ENCODE measurements at places on chromosomes 7 and 10. TPM values are rescaled to one million over a fixed set of nuclear protein-coding genes. Genes with fewer than 3 reads are reported as not detected.
A peak's percentile ranks its signal among the peaks of the same experiment; 100 is the strongest.

The VWC2 gene
- total RNA-seq: 1.2 TPM

DNA sequence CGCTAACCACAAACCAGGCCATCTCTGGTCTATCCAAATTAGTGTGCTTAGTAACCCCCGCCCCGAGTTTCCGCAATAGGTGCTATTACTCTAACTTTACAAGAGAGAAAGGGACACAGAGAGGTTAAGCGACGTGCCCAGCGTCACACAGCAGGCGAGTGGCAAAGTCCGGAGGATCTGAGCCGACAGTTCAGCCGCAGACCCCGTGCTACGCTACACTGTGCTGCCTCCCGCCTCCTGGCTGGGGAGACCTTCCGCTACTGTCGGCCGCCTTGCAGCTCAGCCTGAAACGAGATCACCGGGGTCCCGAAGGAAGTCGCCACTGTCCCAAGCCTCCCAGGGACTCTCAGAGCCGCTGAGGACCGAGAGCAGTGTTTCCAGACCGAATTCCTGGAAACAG lies 799 bp downstream of the INTS1 start:
- peaks cover 16% of the 10 kb centered on the region for H3K4me1 ChIP-seq
- H3K27me3 ChIP-seq: peaks cover 4% of the 10 kb centered on the region
- H3K27ac ChIP-seq: peak overlapping the region; percentile 8
- DNase-seq: no peak
- peak overlapping the region; percentile 91 for H3K4me3 ChIP-seq
- no peaks in the 10 kb centered on the region for H3K36me3 ChIP-seq

GRCh38 chr7:151992375-151992774 lies 33.1 kb upstream of the GALNT11 start:
- no peak overlapping the region for H3K4me3 ChIP-seq
- no peaks in the 10 kb centered on the region for H3K36me3 ChIP-seq
- H3K27me3 ChIP-seq: peaks cover 2% of the 10 kb centered on the region
- H3K27ac ChIP-seq: peak overlapping the region; percentile 46
- H3K4me1 ChIP-seq: peaks cover 3% of the 10 kb centered on the region

The FAM171A1 gene
- 186 TPM for total RNA-seq

DNA sequence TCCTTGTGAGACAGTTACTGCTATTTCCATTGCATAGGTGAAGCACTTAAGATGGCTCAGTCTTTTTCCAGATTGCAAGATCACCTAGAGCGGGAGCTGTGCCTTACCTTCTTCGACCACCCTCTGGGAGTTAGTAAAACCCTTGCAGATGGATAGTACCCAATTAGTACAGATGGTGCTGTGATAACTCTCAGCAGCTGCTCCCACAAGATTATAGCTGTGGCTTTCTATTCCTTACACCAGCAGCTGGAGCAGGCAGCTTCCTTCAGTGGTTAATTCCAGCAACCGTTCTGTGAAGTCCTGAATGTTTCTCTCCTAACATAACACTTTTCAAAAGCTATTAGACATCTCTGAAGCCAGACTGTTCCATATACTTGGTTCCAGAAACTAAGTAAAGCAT lies 796.8 kb downstream of the XPNPEP1 start:
- H3K4me1 ChIP-seq: peaks cover 4% of the 10 kb centered on the region
- H3K27ac ChIP-seq: peak overlapping the region; percentile 25
- no peaks in the 10 kb centered on the region for H3K27me3 ChIP-seq
- DNase-seq: no peak

- no peak for DNase-seq
- peaks cover 3% of the 10 kb centered on the region for H3K27me3 ChIP-seq
- peaks cover 10% of the 10 kb centered on the region for H3K36me3 ChIP-seq
- H3K27ac ChIP-seq: no peak overlapping the region
- no peak overlapping the region for H3K4me3 ChIP-seq
- H3K4me1 ChIP-seq: peaks cover 1% of the 10 kb centered on the region
Measured at GRCh38 chr10:33073641-33074415, 115.8 kb upstream of the ITGB1 start.

DNA sequence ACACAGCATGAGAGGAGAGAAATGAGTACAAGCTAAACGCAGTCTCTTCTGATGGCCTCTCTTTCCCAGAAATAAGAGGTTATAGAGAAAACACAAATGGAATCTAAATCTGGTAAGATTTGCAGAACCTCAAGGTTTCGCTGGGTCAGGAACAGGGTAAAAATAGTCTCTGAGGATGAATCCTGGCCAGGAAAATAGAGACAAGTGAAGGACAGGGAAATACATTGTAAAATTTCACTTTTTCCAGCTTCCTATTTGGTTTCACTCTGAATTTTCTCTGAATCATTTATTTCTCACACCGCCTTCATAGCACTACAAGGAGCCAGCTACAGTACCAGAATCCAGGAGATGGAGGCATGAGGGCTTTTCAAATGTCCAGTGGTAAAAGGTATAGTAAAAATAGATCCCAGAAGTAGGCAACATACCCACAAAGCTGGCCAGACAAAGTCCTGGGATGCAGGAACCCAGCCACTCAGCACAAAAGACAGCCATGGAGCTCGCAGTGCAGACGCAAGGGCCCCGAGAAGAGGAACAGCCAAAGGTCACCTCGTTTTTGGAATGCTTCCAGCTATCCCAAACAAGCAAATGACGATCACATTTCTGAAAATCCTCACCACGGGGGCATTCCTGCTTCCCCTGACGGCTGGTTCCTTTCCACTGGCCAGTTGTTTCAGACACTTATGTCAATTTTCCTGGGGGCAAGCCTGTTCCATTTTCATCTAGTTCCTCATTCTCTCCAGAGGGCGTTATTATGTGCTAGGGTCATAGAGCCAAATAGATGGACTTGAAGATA lies 21.5 kb upstream of the IKZF1 start:
- H3K27ac ChIP-seq: no peak overlapping the region
- DNase-seq: no peak
- H3K27me3 ChIP-seq: peaks cover 3% of the 10 kb centered on the region
- no peaks in the 10 kb centered on the region for H3K4me1 ChIP-seq

The PAPOLB gene
- 1.2 TPM for total RNA-seq

Measured in glutamatergic neuron (in vitro differentiated cells).